ENCODE measurements at places on chromosomes 4 and X.
A peak's percentile ranks its signal among the peaks of the same experiment; 100 is the strongest.

DNA sequence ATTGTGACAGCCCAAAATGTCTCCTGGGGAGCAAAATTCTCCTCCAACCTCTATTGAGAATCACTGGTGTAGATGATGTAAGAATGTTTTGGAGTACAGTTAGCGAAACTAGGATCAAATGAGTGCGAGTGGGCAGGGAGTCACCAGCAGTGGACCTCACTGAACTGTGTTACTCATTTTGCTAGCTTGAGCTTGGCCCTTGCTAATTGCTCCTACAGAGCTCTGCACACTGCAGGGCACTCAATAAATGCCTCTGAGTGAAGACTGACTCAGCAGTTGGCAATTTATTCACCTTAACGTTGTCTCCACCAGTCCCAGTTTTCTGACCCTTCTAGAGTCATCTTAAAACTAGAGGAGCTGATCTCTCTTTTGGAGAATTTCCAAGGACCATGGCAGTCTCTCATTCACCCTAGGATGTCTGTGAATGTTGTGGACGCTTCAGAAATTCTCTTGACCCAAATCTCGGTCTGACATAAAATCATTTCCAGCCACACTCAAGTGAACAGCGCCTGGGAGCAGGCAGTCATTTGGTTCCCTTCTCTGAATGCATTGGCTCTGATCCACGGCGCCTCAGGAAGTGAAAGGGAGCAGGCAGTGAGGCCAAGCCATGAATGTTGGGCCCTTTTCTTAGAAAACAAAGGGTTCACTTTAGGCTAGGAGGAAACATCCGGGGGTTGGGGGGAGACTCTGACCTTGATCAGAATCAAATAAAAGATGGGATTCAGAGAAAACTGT is 148.1 kb downstream of the NWD2 start:
- no peak for DNase-seq

DNA sequence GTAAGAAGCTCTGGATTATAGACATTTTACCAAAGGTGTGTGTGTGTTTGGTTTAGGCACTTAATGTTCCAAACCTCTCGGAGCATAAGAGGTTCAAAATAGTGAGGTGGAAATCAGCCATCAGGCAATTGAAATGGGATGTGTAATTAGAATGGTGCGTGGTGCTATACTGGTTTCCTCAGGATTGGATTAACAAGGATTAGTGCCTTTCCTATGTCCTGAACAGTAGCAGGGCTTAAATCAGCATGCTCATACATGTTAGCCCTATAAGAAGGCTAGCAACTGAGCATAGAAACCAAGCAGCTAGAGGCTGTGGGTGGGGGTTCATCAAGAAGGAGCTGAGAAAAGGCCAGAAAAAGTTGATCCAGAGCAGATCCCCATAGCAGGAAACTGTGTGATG is 256.8 kb upstream of the CXXC4 start:
- no peak for DNase-seq

GRCh38 chrX:30659421-30659820 is 6.2 kb downstream of the GK start:
- no peak for DNase-seq

DNA sequence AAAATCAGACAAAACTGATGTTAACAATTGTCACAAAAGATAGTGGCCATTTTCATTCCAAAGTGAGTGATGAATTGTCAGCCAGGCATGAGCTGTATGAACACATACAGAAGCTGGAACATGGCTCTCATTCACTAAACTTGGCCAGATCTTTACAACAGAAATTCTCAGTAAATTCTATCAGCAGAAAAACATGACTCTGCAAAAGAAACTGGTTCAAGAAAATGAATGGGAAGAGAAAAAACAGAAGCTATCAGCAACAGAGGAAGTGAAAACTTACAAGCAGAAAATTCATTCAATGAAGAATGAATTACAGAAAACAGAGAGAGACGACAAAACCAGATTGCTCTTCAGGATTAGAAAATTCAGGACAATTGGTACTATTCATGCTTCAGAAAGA is 249.6 kb downstream of the COL25A1 start:
- no peak for DNase-seq

DNA sequence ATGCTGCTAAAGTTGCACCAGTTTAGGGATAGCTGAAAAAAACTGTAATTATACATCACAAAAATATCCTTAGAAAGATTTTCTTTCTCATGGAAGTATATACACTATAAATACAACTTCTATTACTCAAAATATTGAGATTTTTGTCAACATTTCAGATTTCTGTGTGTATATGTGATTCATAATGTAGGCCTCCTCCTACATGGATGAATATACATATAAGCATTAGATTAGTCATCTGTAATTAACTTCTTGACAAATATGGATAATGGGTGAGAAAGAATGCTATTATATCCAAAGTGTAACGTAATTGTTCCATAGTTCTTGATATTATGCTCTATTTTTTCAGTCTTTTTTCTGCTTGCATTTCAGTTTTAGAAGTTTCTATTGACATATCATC is 124.9 kb downstream of the CBLL2 start:
- no peak for DNase-seq

DNA sequence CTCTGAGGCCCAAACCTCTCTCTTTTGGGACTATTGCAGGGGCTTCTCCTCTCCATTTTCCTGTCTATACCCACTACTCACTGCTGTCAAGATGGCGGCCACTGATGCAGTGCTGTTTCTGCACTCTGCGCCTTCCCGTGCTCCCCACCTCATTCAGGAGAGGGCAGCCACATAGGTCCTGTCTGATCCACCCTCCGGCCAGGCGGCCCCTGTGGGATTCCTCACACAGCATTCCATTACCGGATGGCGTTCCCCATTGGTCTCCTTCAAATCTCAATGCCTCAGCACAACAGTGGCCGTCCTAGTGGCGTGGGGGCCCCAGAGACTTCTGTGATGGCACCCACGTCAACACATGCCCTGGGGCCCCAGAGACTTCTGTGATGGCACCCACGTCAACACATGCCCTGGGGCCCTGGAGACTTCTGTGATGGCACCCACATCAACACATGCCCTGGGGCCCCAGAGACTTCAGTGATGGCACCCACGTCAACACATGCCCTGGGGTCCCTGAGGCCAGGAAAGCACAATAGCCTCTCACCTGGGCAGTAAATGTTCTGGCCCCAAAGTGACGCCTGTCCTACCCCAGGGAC is 7.3 kb downstream of the SPON2 start:
- DNase-seq, result no peak

GRCh38 chr4:25065431-25065858 is 34.7 kb upstream of the LGI2 start:
- DNase-seq, result peak; percentile 92

GRCh38 chrX:83145876-83146275 is 362.2 kb upstream of the POU3F4 start:
- no peak for DNase-seq

DNA sequence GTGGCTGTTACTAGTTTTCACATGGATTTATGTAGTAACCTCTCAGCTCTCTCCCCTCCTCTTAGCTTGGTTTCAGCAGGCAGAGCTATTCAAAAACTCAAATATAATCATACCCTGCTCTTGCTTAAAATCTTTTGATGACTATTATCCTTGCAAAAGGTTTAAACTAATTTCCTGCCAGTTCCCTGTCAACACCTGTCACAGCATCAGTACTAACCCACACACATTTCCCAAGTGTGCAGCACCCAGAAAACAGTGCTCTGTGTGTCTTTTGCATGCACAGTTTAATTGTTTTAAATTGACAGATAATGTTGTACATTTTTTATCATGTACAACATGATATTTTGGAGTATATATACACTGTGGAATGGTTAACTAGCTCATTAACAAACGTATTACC is 202.0 kb downstream of the PAPSS1 start:
- DNase-seq, result no peak

DNA sequence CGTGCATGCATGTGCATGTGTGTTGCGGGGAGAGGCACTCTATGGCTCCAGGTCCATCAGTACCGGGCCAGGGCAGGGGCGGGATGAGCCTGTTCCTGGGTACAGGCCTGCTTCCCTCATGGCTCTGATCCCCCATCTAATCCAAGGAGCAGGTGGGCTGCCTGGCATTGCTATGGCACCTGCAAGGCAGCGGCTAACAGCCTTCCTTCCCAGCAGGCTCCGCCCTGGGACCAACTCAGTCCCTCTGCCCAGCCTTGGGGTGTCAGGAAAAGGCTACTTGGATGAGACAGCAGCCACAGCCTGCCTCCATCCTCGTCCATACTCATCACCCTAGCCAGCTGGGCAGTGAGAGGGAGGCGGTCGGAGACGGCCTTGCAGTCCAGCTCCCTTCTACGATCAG is 46.5 kb downstream of the PPP2R2C start:
- no peak for DNase-seq

DNA sequence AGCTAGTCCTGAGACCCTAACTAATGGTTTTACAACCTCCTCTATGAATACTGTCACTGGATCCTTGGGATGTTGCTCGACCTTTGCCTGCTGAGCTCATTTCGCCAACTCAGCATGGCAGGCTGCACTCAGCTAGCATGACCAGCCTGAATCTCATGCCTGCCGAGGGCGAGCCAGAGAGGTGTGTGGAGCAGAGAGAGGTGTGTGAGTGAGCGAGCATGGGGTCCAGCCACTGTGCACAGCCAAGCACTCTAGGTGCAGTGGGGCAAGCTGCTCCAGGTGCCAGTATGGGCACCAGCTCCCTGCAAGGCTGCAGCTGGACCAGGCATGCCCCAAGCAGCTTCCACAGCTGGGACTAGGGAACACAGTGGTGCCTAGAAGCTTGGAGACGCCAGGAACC is 410.9 kb downstream of the PCDH10 start:
- DNase-seq, result no peak

GRCh38 chr4:114250439-114250891 is 271.0 kb upstream of the ARSJ start:
- no peak for DNase-seq

GRCh38 chrX:154083126-154083517 is 14.4 kb downstream of the MECP2 start:
- DNase-seq, result no peak

- no peak for DNase-seq
These were observed 620.6 kb downstream of the BCOR start for GRCh38 chrX:39477031-39477761.

- DNase-seq, result no peak
These were observed 24.5 kb upstream of the SORBS2 start for GRCh38 chr4:185836241-185837084.

DNA sequence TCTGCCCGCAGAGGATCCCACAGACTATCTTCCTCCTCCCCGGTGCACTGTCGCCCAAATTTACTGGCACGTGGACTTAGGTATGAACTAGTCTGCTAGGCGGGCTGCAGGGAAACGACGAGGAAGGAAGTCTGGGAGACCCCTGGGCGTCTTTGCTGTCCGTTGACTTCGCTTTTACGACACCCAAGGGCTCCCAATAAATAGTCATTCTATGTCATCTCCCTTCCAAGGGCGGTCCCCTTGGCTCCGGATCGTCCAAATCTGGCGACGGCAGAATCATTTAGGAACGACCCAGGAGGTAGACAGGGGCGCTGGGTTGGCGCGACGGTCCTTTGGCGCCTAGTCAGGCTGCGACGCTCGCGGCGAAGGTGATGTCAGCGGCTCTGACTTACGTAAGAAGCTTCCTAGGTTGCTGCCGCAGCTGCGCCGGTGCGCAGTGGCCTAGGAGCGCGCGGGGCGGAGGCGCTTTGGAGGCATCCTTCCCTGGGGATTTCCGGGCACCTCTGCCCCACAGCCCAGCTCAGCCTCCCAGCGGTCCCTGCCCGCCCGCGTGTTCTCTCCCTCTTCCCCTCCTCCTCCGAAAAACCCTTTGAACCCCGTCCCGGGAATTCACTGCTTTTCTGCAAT is 2.2 kb downstream of the NHS start:
- no peak for DNase-seq

DNA sequence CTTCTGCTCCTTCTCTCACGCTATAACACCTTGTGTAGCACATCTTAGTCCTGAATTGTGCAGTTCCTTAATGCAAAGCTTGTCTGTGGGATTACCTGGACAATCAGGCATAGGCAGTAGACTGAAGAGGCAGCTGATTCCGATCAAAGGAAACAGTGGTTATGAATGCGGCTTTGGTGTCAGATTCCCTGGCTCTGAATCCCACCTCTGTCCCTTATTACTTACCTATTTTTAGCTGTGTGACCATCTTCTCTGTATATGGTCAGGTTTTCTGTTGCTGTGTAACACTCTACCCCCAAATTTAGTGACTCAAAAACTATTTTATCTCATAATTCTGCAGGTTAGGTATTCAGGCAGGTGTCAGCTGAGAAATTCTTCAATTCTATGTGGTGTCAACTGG is 3.2 kb downstream of the ZBTB49 start:
- no peak for DNase-seq

- DNase-seq, result no peak
These were observed 88.6 kb downstream of the PLS3 start for GRCh38 chrX:115649461-115650063.

DNA sequence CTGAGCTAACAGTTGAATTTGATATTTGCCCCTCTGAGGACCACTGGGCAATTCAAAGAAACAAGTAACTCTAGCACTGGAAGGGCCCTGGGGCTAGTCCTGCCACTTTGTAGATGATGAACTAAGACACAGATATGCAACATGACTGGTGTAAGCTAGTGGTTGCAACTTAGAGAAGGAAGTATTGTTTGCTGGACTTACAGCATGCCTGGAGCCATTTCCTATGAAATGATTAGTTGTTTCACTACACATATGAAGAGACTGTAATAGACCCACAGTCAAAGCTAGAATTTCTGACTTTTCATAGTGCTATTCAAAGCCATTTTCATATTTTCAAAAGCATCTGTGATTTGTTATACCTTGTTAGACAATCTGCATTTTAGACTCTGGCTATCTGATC is 96.2 kb downstream of the TSPAN7 start:
- DNase-seq, result no peak

DNA sequence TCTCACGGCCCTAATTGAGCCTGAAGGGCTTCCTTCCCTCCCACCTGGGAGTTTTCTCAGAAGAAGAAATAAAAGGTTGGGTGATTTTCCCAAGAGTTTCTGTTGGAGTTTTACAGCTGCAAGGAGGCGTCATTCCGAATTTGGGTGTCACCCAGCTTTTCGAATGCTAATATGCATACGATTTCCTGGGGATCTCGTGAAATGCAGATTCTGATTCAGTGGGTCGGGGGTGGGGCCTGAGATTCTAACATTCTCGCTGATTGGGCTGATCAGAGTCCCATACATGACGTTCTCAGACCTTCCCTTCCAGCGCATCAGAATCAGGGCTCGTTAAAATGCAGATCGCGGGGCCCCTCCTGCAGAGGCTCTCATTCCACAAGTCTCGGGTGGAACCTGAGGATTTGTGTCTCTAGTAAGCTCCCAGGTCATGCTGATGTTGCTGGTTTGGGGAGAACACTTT is 125.8 kb upstream of the STX18 start:
- no peak for DNase-seq

- no peak for DNase-seq
These were observed 10.8 kb downstream of the CA5B start for GRCh38 chrX:15748841-15749240.

All from NCI-H187 treated with DMSO at 0.1 percent for 48 hours (cell line).